ENCODE measurements at places on chromosomes 4 and X.

DNA sequence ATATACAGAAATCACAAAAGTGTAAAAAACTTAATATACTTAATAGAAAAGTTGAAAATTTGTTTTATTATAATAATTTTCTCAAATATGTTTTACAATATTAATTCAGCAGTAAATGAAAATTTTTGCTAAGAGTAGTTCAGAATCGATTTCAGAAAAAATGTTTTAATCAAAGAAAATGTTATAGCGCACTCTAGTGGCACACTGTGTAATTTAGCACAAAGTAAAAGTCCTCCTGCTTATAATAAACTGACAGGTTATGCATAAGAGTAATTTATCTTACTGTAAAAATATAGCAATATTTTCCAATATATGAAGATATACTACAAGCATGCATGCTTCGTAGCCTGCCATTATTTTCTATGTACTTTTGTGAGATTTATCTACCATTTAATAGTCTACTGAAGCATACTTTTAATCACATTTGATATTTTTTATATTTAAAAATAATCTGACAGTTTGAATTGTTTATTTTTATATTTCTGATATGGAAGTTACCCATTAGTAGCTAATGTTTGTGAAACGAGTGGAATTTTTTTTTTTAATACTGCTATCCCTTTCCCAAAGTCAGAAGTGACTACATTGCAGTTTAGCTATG, 217.9 kb upstream of the KLHL4 start:
- DNase-seq: no peak

- peak; percentile 80 for DNase-seq
Measured at GRCh38 chr4:78356251-78356786, 195.3 kb upstream of the ANXA3 start.

GRCh38 chrX:15870310-15870709, 15.7 kb upstream of the AP1S2 start:
- no peak for DNase-seq

DNA sequence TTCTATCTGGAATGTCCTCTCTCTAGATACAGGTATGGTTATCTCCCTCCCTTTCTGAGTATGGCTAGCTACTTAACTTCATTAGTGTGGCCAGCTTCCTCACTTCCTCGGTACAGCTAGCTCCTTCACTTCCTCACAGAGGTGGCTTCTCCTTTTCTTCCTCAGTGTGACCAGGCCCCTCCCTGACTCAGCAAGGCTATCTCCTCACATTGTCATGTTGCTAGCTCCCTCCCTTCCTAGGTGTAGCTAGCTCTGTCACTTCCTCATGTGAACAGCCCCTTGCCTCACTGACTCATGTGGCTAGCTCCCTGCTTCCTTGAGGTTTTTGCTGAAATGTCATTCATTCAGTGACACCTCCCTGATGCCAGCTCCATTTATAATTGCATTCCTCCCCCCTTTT, 67.3 kb upstream of the DDIT4L start:
- no peak for DNase-seq

- DNase-seq: no peak
Measured at GRCh38 chr4:61911313-61911756, 711.2 kb downstream of the ADGRL3 start.

DNA sequence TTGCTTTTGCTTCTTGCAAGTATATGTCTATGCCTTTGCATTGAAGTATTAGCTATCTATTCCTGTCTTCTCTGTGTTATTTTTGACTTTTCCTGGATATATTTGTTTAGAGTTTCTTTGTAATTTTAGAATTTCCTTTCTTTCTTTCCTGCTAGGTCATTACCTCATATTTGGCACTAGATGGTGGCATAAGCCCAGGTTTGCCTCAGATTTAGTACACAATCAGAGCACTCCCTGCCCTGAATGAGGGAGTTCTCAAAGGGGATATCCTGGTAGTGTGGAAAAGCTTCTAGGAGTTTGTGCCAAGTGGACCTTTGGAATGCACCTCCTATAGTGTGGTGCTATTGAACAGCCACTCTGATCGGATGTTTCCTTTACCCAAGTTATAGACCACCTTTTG, 181.6 kb downstream of the UGT8 start:
- no peak for DNase-seq

- DNase-seq: no peak
Measured at GRCh38 chrX:119150163-119151050, 22.8 kb upstream of the KIAA1210 start.

DNA sequence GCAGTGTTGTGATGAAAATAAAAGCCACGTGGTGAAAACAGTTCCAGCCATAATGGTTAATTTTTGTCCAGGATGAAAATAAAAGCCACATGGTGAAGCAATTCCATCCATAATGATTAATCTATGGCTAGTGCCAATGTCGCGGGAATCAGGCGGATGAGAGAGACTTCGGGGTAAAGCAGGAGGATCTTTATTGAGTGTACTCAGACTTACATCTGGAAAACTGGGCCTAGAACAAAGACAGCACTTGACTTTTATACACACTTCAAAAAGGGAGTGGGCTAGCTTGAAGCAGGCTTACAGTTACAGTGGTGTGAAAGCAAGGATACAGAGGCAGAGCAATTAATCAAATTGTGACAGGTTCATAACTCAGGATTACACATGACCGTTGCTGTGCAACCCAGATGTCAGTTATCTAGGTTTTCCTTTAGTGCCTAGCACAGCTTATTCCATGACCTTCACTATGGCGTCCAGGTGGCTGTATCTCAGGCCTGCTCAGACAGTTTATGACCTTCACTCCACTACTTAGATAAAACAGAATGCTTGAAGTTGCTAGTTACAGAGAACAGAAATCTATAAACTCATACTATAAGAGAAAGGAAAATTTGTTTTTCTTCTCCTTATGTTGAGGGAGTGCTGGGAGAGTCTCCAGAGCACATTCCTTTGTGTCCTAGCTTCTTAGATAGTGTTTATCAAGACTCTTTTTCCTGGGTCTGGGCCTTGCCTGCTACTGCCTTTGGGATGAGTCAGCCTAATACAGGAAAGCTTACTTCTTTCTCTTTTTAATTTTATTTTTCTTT, 5.9 kb upstream of the PLA2G12A start:
- no peak for DNase-seq

- no peak for DNase-seq
Measured at GRCh38 chr4:77538144-77538543, 67.5 kb upstream of the CXCL13 start.

DNA sequence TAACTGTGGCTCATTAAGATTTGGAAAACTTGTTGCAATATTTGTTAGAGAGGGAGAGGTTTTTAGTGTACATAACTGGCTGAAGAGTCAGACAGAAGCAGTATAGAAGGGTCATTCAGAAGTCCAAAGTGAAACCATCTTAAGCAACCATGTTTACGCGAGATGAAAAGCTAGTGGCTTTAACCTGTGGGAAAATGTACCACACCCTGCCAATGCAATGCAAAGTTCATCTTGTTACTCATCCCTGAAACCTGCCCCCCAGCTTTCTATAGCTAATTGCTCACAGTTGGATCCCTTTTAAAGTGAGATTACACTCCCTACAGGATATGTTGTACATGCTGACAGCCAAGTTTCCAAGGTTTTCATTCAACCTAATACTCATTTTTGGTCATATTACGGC, 96.7 kb upstream of the RAPGEF2 start:
- no peak for DNase-seq

DNA sequence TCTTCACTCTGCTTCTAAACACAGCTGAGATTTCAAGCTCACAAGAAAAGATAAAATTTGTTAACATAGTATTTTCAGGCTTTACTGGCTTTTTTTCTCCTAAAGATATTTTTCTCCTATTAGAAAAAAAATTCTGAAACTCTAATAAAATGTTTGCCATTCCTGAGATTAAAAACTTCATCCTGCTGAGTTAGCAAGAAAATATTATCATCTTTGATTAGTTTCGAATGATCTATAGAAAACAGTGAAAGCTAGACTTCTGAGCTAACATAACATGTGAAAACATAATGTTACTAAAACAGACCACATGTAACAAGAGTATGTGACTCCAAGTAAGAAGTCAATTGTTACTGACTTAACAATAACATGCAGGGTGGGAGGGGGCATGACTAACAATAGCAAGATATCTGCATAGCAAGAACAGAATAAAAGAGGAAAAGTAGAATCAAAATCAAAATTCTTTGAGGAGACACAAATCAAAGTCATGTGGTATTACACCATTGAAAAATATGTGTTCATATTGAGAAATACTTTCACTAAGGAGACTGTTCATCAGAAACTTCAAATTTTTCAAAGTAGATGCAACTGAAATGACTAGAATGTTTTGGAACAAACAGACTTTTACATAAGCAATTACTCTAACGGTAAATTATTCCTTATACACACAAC, 14.5 kb downstream of the TBCK start:
- no peak for DNase-seq

DNA sequence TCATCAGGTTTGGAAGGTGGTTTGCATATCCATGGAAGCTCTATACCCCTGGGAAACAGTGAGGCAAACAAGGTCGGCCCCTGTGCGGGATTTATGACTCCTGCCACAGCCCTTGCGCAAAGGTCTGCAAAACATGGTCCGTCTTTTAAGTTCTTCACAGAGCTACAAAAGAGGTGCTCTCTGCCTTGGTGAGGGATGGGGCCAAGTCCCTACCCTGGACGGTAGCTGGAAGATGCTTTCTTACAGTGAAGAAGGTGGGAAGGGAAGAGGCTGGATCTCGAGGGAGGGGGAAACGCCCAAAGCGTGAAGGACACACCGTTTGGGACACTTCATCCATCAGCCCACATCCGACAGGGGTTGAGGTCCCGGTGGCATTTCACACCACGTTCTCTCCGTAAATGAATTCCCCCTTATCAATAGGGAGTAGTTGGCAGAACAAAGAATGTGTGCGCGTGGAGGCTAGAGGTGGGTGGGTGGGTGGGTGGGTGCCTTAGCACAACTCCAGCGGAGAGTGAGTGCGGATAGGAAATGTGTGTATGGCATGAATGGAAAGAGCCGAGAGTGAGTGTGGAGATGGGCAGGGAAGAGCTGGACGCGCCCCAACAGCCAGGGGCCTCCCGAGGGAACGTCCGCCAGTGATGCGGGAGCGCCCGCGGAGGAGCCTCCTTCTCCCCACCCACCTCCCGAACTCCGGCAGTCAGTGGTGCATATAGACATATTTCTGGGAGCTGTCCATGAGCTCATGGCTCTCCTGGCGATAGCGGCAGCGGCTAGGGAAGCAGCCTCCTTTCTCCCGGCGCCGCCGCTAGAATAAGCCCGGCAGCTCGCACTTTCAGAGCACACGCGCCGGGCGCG, 68.3 kb downstream of the LARP7 start:
- no peak for DNase-seq

- DNase-seq: no peak
Measured at GRCh38 chrX:147890756-147891155, 21.0 kb upstream of the FMR1 start.

DNA sequence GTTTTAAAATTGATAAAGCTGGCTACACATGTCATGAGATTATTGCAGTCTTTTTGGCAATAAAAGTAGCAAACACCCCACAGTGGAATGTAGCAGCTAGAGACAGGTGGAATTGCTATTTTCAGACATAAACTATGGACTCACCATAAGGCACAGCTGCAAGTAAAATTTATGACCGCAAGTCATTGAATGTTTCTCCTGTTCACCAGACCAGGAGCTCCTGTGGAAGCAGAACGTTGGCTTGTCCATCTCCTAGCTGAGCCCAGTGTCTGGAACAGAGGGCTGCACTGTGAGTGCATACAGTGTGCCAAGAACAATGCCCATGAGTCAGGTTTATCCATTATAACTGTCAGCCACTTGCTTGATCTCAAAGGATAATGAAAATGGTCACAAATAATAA, 538.2 kb downstream of the INPP4B start:
- no peak for DNase-seq

DNA sequence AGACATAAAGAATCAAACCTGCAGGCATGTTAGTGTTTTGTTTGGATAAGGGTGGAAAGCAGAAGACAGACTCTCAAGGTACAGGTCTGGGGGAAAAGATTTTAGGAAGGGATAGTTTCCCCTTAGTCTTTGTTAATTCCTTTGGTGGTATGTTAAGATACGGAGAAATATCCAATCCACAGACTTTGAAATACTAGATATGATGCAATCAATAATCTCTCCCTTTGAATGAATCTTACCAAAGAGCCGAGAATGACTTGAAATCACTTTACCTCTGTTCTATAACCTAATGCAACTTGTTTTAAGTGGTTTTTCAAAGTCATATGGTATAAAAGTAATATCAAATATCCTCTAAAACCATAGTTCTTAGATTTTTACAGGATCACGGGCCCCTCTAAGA, 5.3 kb upstream of the BDH2 start:
- DNase-seq: no peak

- no peak for DNase-seq
Measured at GRCh38 chr4:96354036-96354712, 514.3 kb downstream of the PDHA2 start.

DNA sequence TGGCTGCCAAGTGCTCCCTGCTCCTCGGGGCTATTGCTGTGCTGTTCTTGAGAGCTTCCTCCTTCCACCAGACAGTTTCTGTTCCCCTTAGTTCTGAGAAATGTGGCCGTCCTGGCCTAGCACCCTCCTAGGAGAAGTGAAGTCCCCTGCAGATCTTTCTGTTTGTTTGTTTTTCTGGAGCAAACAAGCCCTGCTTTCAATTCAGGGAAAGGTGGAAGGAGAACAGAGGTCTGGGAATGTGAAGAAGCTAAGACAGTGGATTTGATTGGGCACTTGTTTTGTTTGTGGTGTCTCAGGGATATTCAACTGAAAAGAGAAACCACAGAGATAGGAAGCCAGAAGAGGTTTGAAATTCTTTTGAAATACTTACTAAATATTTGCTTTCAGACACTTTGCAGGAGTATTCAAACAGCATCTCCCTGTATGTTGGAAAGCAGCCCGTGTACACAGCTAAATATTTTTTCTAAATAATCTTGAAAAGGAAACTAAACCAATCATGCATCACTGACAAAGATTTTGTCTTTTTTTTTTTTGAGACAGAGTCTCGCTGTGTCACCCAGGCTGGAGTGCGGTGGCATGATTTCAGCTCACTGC, 36.5 kb upstream of the PPM1K start:
- DNase-seq: no peak

- DNase-seq: no peak
Measured at GRCh38 chrX:137427426-137427778, 138.5 kb upstream of the ZIC3 start.

DNA sequence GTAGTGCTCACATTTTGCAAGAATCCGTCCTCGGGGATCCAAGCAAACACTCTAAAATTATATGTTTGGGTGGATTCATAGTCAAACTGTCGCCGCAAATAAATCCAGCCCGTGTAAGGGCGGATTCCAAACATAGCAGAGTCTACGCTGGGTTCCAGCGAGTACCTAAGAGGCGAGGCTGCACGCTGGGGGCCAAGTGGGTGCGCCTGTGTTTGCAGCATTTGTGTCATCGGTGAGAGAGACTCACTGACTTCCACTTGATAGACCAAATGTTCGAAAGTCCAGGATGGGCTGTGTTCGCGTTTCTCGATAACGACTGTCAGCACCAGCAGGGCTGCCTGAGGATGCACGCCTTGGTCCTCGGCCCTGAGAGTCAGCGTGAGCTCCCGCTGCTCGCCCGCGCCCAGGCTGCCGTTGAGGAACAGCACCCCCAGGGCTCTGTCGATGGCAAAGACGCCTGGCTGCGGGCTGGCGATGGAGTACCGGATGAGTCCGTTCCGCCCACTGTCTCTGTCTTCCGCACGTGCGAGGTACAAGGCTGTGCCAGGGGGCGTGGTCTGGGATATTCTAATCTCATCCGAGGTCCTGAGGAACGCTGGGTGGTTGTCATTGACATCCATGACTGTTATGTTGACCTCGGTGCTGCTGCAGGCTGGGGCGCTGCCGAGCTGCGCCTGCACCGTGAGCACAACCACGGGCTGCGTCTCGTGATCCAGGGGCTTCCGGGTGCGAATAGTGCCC, 158.7 kb downstream of the DCHS2 start:
- no peak for DNase-seq

- no peak for DNase-seq
Measured at GRCh38 chrX:6983207-6983955, 164.1 kb upstream of the STS start.

- no peak for DNase-seq
Measured at GRCh38 chrX:41670112-41670511, 18.7 kb upstream of the GPR34 start.

Data from DMS79 (cell line).